ENCODE measurements at places on chromosomes 3 and 15.

- no peak for DNase-seq
Observed at GRCh38 chr3:44890258-44890657, 15.8 kb downstream of the TGM4 start.

DNA sequence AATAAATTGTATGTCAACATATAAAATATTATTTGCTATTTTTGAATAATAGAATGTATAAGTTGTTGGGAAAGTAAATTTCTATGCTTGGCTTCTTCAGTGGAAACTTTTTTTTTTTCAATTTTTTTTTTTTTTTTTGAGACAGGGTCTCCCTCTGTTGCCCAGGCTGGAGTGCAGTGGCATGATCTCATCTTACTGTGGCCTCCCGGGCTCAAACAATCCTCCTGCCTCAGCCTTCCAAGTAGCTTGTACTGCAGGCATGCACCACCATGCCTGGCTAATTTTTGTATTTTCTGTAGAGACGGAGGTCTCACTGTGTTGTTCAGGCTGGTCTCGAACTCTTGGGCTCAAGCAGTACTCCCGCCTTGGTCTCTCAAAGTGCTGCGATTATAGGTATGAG lies 16.8 kb downstream of the MBNL1 start:
- no peak for DNase-seq

DNA sequence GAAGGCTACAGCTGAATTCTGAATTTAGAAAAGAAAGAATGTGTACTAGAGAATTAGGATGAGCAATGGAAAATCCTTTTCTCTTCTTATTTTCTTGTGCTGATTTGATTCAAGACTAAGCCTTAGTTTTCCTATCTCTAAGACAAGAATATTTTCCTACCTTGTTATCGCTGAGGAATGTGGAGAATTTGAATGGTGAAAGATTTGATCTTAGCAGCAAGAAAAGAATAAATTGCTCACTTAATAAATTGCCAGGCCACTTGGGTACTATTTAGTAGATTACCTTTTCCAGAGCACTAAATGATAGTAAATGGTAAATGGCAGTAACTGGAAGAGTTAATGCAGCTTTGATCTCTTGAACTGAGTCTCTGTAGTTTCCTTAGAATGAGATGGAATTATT lies 145.7 kb upstream of the MEIS2 start:
- no peak for DNase-seq

DNA sequence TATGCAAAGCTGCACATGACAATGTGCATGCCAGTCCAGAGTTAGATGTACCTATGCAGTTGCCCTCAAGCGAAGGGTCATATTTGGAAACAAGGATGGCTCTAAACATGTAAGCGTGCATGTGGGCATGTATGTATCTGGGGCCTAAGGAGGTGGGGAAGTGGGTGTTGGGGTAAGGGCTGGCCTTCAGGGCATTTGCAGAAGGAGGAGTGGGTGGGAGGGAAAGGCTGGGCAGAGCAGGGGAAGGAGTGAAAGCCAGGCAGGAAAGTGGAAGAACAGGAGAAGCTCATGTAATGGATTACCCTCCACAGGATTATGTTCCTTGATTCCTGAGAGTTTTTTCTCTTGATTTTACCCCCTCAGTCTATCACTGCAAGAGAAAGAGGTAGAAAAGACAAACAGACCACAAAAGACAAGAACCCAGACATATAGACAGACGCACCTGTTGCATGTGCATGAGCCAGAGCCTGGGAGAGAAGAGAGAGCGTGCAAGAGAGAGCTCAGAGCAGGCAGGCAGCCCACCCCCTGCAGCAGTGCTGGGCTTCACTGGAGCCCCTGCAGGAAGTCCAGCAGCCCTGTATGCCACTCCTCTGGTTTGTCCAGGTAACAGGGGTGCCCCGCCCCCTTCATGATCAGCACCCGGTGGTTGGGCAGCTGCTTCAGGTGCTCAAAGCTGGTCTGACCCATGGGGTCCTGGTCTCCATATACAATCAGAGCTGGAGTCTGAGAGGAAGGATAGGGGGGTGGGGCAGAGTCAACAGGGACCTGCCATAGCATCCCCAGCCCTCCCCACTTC lies 1.8 kb upstream of the PCBP4 start:
- DNase-seq, result no peak

DNA sequence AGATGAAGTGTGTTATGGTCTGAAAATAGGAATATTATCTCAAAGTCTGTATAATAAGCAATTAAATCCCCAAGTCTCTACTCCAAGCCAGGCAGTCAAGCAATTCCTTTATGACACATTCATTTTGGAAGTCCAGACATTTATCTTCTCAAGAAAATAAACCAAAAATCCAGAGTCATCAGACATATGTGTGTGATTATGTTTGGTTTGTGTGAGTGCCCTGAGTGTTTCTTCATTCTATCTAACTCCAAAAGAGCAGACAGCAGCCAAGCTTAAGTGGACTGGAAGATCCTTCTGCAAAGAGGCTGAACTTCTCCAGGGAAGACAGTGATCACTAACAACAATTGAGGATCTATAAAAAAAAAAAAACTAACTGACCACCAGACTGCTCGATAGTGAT lies 239.8 kb downstream of the STAG1 start:
- DNase-seq, result no peak

- no peak for DNase-seq
Observed at GRCh38 chr15:57167821-57168395, 208.4 kb upstream of the CGNL1 start.

GRCh38 chr15:27175472-27176153 lies 204.6 kb downstream of the GABRG3 start:
- DNase-seq, result no peak

- DNase-seq, result no peak
Observed at GRCh38 chr3:138118612-138119422, 3.4 kb upstream of the DZIP1L start.

- no peak for DNase-seq
Observed at GRCh38 chr3:72821161-72821781, 27.0 kb downstream of the SHQ1 start.

GRCh38 chr3:145953316-145953715 lies 207.7 kb downstream of the PLOD2 start:
- DNase-seq, result no peak

GRCh38 chr3:126523745-126524428 lies at the start of gene CHST13:
TSS of gene CHST13 (plus strand) at chr3:126524155. CDS start at chr3:126524333, 178 bp downstream.
- DNase-seq, result no peak

GRCh38 chr3:74643636-74644035 lies 29.2 kb upstream of the CNTN3 start:
- no peak for DNase-seq

DNA sequence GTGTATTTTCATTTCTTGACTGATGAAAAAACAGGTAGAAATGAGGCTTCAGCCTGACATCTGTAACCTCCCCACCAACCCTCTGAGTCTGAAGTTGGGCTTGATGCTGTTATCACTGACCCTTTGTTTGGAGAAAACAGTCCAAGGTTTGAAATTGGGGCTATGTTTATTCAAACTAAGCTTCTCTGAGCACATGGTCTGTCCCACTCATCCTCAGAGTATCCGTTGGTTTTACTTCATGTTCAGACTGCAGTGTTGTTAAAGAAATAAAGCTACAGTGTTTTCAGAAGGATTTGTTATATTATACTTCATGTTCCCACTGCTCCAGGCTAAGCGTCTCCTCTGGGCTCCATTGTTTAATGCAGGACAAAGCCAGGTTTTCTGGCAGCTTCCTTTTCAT lies 6.0 kb downstream of the MAPKBP1 start:
- no peak for DNase-seq

GRCh38 chr3:13927295-13927694 lies 47.4 kb upstream of the WNT7A start:
- DNase-seq, result no peak

- DNase-seq, result no peak
Observed at GRCh38 chr15:76204916-76205460, 106.3 kb downstream of the ETFA start.

GRCh38 chr3:175608911-175609310 lies 749.8 kb downstream of the NAALADL2 start:
- no peak for DNase-seq

- no peak for DNase-seq
Observed at GRCh38 chr15:73851689-73852088, 21.7 kb upstream of the TBC1D21 start.

DNA sequence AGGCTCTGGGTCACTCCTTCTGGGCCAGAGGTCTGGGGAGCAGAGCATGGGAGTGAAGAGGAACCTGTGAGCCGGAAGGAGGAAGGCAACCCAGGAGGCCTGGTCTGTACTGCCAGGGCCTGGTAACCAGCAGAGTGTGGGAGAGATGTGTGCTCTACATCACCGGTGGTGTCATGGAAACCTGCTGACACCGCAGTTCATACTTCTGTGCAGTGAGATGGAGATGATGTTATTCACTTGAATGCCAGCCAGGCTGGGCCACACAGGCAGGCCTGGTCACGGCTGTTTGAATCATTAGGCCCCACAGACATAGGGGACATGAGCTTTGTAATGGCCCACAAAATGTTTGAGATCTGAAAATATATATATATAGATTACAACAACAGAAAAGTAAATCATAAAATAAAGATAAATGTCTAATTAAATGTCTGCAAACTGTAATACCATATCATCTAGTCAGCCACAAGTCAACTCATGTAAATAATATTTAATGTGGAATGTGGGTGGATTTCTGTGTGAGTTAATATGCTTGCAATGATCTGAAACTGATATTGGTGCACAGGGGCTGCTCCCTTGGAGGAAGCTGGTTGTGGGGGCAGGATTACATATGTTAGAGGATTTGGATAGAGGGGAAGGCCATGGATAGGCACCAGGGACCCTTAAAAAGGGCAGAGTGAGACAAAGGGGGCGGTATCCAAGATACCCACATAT lies 108.5 kb upstream of the PFN2 start:
- no peak for DNase-seq

DNA sequence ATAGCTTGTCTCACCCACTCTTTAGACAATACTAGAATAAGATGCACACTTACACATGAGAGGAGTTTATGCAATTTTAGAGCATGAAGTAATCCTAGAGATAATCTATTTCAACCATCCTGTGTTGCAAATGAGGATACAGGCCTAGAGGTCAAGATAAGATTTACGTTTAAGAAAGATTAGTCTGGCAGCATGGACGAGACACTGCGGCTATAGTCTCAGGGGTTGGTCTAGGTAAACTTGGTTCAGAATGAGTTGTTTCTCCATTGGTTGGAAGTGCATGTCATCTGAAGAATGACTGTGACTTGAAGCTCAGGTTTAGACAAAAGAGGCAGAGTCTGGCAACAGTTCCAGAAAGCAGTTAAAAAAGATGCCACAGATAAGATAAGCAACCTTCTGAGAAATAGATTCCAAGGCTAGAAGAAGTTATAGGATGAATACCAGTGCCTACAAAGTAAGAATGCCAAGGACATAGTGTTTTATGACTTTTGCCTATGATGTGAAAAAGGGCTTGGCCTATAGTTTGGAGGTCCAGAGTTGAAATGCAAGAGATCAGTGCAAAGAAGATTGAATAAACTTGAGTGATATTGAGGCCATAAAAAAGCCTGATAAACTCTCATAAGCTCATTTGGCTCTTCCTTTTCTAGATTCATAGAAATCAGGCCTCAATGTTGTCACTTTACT lies 631.0 kb downstream of the SQOR start:
- no peak for DNase-seq

DNA sequence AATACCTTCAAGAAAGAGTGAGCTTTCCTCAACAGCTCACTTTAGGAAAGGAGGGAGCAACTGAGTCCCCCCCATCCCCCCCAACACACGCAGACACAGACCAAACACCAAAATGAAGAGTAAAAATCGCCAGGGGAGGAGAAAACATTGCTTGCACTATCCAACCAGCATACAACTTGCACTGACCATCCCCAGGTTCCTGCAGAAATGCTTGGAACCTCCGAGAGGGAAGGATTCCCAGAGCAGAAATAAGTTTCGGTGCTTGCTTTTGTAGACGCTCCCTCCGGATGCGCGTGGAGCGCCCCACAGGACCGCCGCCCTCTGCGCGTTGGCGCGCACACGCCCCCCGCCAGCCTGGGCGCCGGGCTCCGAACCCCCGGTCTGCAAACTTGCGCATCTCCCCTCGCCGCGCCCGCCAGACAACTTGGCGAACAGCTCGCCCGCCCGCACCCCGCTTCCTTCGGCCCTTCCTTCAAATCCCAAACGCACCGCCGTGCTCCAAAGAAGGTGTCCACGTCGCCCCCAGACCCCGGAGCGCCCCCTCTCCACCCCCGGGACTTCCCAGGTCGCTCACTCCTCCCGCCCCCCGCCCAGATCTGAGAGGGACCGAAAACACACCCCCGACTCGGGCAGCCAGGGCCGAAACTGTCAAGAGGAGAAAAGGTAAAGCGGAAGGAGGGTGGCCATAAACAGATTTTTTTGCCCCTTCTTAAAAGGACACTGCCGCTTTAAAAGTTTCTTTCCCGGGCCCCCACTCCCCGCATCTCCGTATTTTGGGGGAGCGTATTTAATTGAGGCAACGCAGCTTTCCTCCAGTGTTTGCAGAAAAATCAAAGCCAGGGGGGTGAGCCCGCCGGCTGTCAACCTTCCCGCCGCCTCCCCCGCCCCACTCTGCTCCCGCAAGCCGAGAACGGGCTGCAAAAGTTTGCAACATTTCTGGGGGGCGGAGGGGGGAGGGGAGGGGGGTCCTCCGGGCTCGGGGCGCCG lies 859 bp downstream of the RORA start:
- DNase-seq, result no peak

DNA sequence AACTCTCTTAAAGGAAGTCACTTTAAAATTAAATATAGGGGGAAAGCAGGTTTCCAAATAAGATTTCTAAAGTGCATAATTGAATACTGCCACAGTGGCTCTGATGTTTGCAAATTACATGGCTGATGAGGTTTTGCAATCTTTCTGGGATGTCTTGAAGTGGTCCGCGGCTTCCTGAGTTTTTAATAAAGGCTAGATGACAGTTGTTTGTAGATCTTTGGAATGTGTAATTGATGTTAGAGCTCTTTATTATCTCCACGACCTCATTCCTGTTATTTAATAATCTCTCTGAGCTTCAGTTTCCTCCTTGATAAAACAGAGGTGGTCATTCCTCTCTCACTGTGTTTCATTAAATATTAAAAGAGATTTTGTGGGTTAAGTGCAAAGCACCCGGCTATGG lies 27.0 kb upstream of the CEMIP start:
- no peak for DNase-seq

GRCh38 chr15:58999694-59000093 lies 12.2 kb downstream of the RNF111 start:
- DNase-seq, result no peak

DNA sequence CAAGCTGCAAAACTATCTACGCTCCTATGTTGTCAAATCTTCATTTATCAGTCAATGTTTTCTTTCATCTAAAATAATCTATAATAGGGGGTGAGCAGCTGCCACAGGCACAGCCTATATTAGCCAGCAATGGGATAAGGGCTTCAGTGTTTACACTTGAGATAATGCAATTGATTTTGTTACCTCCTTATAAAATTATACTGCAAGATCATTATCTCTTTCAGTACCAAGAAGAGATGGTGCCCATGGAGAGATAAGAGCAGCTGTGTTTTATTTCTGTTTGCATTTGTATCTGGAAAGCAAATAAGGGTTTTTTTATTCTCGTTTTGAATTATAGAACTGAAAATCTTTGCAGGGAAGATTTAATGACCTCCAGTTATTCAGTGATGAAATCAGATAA lies 68.9 kb downstream of the PLD1 start:
- no peak for DNase-seq

DNA sequence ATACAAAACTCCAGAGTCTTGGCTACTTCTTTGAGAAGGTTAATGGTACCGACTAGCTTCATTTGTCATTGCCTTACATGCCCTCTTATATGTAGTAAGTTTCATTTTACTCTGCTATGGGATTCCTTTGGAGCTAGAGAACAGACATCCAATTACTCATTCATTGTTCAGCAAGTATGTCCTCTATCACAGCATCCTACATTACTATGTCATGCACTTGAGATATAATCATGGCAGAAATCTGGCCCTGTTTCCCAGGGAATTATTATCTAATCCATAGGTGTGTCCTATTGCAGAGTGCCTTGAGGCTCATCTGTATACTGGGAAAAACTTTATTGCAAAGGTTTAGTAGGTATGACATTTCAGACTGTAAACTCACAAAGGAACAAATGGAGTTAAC lies 333.1 kb upstream of the NECTIN3 start:
- DNase-seq, result no peak
